ENCODE measurements at places on chromosomes 5 and 9. TPM values are rescaled to one million over a fixed set of nuclear protein-coding genes. Genes with fewer than 3 reads are reported as not detected.

MAMDC2 gene
- total RNA-seq = 0.40 TPM

GMCL2 gene
- not detected for total RNA-seq

ACER2 gene
- 1.8 TPM for total RNA-seq

DBH gene
- total RNA-seq = not detected

GTF3C4 gene
- total RNA-seq = 19.2 TPM

UBE2B gene
- total RNA-seq = 57.5 TPM

FST gene
- total RNA-seq = 11.0 TPM

SPATA31E1 gene
- total RNA-seq = not detected

ADGRD2 gene
- total RNA-seq = not detected
